ENCODE measurements at places on chromosomes 7 and 10.

DNA sequence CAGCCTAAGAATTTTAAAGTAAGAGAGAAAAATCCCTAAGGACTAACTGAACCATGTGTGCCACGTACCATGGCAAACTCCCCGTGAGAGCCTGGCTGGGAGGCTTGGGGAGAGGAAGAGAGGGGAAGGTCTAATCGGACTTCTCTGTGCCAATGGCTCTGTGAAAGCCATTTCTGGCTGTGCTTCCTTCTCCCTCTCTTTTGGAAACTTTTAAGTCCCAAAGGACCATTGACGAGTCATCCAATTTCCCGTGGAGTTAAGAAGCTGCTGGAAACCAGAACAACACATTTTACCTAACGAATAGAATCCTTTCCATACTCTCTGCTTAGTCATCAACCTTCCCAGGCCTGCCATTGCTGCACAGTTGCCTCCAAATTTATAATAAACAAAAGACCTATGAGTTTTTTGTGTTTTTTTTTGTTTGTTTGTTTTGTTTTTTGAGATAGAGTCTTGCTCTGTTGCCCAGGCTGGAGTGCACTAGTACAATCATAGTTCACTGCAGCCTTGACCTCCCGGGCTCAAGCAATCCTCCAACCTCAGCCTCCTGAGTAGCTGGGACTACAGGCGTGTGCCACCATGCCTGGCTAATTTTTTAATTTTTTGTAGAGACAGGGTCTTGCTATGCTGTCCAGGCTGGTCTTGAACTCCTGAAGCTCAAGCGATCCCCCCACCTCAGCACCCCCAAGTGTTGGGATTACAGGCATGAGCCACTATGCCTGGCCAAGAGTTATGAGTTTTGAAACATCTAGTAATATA, 13.2 kb downstream of the LAMB1 start:
- peak; percentile 55 for DNase-seq

- DNase-seq = no peak
Measured at GRCh38 chr7:37817996-37818720, 30.2 kb upstream of the NME8 start.

GRCh38 chr7:78703391-78703790, 750.1 kb downstream of the MAGI2 start:
- peak; percentile 13 for DNase-seq

- DNase-seq = peak; percentile 73
Measured at GRCh38 chr10:92914478-92915325, 66.4 kb downstream of the EXOC6 start.

- no peak for DNase-seq
Measured at GRCh38 chr7:134936893-134937510, 49.3 kb upstream of the AGBL3 start.

GRCh38 chr10:63769367-63769766, 248.2 kb downstream of the REEP3 start:
- DNase-seq = no peak

DNA sequence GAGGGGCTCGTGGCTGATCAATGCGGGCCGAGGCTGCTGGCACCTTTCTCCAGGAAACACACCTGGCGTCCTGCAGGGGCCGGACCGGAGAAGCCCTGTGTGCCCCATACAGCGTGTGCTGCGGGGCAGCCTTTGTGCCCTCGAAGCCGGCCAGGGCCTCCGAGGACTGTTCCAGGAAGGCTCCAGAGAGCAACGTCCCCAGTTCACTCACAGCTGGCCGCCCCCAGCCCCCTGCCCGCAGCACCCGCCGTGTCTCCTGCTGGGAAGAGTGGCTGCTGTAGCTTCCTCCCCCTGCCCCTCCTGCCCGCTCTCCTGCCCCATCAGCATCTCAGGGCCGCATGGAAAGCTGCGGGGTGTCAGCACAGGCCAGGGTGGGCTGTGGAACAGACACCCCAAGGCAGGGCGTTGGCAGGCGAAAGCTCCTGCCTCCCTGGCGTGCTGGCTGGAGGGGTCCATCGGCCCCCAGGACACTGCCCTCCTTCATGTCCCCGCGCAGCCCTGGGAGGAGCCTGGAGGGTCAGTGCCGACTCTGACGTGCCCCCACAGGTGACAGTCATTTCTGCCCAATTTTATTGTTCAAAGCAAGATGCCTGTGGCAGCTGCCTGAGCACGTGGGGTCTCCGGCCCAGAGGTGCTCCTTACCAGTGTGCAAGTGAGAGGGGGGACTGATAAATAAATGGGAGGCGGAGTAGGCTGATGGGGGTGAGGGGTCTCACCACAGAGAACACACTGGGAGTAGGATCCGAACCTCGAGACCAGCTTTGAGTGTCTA, 95.8 kb upstream of the DIP2C start:
- no peak for DNase-seq

GRCh38 chr10:103117247-103117646, 75.8 kb downstream of the NT5C2 start:
- DNase-seq = no peak

GRCh38 chr7:99618726-99619125, 2.0 kb downstream of the ZSCAN25 start:
- peak; percentile 98 for DNase-seq

DNA sequence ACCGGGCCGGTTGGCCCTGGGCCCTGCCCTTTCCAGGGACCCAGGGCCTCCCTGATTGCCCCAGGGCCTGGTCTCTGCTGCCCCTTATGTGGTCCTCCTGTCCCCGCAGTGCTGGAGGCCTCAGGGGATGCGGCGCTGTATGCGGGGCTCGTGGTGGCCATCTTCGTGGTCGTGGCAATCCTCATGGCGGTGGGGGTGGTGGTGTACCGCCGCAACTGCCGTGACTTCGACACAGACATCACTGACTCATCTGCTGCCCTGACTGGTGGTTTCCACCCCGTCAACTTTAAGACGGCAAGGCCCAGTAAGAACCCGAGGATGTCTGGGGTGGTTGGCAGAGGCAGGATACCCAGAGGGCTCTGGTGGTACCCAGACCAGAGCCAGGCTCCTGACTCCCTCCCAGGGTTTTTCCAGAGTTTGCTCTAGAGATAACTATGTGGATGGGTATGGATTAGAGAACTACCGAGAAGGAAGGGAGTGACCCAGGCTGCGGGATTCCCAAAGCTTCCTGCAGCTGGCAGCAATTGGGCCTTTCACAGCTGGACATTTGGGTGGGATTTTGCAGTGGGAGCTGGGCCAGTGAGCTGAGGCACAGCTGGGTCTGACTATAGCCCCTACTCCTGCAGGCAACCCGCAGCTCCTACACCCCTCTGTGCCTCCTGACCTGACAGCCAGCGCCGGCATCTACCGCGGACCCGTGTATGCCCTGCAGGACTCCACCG, 28.1 kb upstream of the SLC29A3 start:
- DNase-seq = no peak

DNA sequence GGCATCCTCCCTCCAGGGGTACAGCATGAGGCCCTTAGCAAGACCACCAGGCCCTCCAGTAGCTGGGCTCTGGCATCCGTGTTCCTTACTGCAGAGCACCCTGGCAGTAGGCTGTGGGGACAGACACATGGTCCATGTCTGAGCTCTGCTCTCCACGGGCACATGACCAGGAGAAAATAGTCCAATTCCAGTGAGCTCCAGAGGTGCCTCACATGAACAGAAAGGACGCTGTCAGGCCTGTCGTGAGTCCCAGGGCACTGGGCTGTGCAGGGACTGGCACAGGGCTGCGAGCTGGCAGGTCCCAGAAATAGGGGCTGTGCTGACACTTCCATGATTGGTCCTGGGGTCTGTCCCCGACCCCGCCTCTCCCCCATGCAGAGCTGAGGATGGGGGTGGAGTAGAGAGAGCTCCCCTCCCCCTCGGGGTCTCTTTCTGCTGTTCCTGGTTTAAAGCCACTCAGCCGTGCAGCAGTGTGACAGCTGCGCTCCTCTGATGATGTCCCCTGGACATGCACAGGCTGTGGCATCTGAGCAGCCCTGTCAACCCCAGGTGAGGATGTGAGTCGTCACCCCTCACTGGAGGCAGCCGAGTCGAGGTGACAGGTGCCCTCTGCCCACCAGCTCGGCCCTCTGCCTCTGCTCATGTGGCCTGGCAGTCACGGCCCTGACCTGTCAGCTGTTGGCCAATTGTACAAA, 25.2 kb upstream of the ZNF488 start:
- DNase-seq = no peak

DNA sequence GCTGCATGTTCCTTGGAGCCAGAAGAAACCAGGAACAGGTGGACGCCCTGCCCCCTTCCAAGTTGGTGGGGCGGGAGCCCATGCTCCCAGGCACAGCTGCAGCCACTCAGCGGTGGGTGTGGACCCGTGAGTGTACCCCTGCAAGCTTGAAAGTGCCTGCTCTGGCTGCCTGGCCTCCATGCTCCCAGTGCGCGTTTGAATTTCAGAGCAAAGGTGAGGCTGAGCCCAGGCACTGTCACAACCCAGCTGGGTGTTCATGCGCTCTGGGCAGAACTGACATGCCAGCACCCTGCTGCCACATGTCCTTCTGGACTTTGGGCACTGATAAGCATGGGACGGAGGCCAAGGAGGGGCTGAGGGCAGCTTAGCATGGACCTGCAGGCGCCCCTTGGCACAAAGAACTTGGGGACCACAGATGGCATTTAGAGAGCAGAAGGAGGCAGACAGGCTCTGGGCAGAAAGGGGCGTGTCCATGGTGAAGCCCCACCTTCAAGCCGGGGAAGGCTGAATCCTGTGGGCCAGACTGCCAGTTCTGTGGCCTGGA, 402.0 kb upstream of the NRG3 start:
- DNase-seq = no peak

GRCh38 chr7:153433223-153433622, 619.0 kb upstream of the DPP6 start:
- DNase-seq = no peak

DNA sequence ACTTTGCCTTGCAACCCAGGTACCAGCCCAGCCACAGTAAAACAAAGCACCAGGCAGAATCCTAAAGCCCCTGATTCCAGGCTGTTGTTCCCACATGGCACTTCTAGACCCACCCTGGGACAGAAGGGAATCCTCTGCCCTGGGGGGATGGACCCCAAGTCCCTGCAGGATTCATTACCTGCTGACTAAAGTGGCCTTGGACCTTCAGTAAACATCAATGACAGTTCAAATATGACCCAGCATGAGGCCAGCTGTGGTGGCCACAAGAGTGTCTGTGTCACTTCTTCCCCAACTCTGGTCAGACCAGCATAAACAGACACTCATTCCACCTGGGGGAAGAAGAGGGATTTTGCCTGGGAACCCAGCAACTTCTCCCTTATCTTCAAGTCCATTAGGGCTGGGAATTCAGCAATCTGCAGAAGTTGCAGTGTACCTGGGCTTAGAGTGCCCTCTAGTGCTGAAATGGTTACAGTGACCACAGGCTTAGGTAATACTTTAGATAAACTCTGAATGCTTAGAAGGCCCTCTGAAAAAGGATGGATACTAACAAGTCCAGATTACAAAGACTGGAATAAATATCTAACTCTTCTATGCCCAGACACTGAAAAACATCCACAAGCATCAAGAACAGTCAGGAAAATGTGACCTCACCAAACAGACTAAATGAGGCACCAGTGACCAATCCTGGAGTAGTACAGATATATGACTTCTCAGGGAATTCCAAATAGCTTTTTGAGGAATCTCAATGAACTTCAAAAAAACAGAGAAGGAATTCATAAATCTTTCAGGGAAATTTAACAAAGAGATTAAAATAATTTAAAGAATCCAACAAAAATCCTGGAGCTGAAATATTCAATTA, 108.5 kb upstream of the TMEM168 start:
- peak; percentile 71 for DNase-seq

DNA sequence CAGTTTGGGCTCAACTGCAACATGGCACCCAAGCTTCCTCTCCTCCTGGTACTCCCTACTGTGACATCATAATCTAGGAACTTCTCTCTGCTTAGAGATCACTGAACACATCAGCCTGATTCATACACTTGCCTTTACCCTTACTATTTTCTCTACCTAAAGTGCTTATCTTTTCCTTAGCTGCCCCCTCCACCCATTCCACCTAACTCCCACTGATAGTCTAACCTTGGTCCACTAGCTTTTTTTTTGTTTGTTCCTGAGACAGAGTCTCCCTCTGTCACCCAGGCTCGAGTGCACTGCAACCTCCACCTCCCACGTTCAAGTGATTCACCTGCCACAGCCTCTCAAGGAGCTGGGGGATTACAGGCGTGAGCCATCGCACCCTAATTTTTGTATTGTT, 15.9 kb downstream of the CUL2 start:
- peak; percentile 70 for DNase-seq

DNA sequence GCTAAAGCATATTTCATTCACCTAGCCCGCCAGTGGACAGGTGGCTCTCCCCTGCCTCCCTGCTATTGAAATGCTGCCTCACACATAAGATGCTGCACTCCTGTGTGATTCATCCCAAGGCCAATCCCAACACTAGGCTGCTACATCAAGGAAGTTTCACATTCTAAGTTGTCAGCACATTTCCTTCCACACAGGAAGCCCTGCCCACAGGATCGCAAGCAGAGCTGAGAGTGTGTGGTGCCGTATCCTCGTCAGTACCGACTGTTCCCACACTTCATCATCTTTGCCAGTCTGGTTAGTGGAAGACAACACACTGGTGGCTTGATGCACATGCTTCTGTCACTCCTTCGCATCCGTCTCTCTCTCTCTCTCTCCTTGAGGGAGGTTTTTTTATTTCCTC, 194.3 kb upstream of the PPP2R2D start:
- no peak for DNase-seq

- no peak for DNase-seq
Measured at GRCh38 chr7:140082770-140083169, 20.0 kb upstream of the PARP12 start.

DNA sequence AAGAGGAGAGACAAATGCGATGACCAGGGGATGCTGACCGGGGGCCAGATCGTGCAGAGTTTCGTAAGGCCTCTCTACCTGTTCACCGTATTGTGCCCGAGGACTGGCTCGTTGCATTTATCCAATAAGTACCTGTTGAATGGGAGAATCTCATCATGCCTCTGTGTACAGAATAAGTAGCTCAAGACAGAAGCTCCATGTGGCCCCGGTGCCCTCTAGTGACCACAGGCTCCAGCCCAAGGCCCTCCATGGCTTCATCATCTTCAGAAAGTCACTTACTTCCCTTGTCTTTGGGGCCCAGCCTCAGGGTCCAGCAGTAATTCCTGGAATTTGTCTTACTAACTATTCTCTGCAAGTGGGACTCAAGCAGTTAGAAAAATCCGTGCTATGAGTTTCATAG, 151.0 kb downstream of the CHN2 start:
- DNase-seq = no peak

DNA sequence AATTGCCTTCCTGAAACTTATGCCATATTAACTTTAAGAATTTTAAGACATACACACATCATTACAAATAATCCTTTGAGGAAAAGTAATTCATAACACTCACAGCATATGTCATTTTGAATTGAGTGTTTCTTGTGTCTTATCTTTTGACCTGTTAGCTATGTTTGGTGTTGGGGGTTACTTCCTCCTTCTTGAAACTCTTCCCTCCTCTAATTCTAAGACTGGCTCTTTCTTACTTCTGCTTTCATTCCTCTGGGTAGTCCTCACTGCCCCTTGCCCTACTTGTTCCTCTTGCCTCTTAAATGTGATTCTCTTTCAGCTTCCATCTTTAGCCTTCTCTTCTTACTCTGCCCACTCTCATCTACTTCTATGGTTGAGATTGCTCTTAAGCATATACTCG, 28.3 kb upstream of the PIP4K2A start:
- no peak for DNase-seq

- DNase-seq = no peak
Measured at GRCh38 chr10:64458306-64458705, 937.1 kb downstream of the REEP3 start.

Measured in ELR (cell line).